CD4-positive, alpha-beta T cell treated with Interleukin-17A for 4 hours (primary cell): ENCODE measurements at places on chromosomes 16 and 17.

DNA sequence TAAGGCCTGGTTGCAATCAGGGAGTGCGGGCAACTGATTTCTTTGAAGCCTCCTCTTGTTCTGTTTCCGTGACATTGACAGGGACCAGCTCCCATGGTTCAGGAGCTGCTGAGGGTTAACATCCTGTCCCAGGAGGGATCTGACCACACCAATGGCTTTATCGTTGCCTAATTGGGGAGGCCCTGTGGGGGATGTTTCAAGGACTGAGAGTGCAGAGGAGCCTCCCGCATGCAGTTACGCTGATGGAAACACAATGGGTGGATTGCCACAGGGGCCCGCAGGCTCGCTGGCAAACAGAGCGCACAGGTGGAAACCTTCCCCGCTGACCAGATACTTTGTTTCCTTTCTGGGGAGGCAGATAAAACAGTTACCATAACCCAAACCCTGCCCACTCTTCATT, 23.8 kb upstream of the ABCC1 start:
- DNase-seq: no peak

DNA sequence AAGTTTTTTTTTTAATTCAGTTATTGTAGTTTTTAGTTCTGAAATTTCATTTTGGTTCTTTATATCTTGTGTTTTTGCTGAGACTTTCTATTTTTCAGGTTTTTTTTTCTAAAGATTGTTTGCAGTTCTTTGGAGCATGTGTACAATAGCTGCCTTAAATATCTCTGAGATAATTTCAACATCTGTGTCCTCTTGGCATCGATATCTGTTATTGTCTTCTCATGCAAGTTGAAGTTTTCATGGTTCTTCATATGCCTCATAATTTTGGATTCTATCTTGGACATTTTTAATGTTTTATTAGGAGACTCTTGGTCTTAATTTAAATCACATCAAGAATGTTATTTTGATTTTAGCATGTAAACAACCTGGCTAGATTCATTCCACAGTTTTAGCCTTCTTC, 22.8 kb downstream of the COX11 start:
- DNase-seq: no peak

- no peak for DNase-seq
These were observed 10.2 kb downstream of the DLX3 start for GRCh38 chr17:49984776-49985175.

DNA sequence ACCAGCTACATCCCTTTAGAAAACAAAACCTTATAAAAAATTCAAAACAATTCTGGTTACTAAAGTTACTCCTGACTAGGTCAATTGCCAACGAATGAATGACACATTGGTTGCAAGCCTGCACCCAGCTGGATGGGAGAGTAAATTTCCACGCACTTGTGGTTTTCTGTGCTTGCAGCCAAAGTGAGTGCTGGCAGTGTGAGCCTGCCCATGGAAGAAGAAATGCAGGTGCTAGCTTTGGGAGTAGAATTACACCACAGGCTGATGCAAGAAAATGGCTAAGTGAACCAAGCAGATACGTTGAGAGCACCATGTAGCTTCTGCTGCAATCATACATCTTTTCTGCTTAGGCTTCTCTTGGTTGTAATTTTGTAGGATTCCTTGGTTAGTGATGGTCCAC, 74.6 kb downstream of the SYCE1L start:
- DNase-seq: no peak
